ENCODE measurements at places on chromosomes 6 and 20.

DNA sequence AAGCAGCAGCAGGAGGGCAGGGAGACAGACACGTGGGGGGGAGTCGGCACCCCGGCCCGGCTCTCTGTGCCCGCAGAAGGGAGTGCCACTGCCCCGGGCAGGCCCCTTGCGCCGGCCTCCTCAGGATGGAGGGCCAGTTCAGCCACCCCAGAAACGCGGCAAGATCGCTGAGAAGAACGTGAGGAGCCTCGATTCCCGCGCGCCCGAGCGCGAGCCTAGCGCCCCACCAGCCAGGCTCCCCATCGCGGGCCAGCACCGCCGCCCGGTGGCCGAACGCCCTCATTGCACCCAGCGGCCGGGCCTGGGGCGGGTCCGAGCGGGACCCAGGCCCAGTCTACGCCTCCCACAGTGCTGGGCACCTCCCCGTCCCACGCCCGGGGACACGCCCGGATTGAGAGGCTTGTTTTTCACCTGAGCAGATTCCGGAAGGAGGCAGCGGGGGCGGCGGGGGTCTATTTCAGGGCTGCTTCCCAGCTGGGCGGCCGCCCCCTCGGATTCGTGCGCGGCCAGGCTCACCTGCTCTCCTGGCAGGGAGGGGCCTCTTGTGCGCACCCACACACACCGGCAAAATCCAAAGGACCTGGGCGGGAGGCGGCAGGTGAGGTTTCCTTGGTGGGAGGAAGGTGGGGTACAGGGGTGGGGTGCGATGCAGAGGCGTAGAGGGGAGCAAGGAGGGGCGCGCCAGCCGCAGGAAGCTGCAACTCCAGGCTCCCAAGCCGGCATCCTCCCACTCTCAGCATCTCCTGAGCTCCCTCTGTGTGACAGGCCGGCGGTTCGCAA, 9.0 kb upstream of the GRM4 start:
- peak; percentile 41 for DNase-seq

DNA sequence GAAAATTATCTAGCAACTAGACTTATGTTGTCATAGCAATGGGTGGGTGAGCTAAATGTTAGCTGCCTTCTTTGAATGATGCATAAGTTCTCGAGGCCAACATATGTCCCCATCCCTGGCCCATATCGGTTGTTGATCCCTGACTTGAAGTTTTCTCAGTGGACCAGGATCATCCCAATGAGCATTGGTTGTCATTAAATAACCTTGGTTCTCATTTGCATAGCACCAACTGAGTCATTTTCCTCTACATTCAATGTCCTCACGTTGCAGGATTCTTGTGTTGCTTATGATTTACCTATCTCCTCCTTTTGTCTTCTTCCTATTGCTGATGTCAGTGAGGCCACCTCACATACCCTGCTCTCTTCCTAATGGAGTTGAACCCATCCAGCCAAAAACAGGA, 12.1 kb upstream of the AHCY start:
- no peak for DNase-seq

GRCh38 chr20:34163307-34163706, 51.3 kb upstream of the EIF2S2 start:
- no peak for DNase-seq

GRCh38 chr6:122401104-122401503, 1.7 kb downstream of the HSF2 start:
- DNase-seq = no peak

GRCh38 chr20:59074456-59074855, 31.9 kb upstream of the PRELID3B start:
- DNase-seq = peak; percentile 6

- peak; percentile 55 for DNase-seq
Measured at GRCh38 chr20:46757754-46758678, 48.6 kb downstream of the SLC2A10 start.

DNA sequence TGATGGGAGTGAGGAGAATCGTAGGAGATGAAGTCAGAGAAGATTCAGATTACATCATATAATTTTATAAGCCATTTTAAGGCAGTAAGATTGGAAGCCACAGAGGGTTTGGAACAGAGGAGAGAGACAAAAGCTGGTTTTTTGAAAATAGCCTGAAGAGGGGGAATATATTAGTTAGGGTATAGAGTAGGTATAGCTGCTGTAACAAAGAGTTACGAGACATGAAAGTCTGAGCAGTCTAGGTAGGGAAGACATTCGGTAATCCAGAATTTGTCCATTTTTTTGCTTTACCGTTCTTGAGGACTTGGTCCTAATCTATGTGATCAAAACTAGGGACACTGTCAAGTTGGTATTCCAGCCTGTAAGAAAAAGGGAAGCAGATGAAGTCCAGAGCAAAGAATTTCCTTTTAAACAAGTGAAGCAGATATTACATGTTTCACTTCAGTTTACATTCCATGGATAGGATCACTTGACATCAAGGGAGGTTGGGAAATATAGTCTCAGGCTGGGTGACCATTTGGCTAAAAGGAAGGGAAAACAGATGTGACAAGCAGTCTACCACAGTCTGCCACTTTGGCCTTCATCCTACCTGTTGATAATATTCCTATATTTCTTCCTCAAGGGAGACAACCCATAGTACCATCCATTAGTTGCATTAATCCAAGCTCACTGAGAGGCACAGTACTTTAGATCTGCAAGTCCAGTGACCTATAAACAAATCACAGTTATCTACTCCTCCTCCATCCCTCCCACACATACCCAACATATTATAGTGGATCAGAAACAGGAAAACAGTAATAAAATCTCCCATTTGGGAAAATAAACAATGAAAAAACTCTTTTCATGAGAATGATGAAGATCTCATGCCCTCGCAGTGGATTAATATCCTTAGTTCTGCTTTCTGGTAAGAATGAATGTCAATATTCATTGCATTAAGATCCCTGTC, 10.2 kb downstream of the FAM135A start:
- DNase-seq = no peak

- DNase-seq = peak; percentile 57
Measured at GRCh38 chr6:157964100-157964499, 17.6 kb upstream of the SYNJ2 start.

DNA sequence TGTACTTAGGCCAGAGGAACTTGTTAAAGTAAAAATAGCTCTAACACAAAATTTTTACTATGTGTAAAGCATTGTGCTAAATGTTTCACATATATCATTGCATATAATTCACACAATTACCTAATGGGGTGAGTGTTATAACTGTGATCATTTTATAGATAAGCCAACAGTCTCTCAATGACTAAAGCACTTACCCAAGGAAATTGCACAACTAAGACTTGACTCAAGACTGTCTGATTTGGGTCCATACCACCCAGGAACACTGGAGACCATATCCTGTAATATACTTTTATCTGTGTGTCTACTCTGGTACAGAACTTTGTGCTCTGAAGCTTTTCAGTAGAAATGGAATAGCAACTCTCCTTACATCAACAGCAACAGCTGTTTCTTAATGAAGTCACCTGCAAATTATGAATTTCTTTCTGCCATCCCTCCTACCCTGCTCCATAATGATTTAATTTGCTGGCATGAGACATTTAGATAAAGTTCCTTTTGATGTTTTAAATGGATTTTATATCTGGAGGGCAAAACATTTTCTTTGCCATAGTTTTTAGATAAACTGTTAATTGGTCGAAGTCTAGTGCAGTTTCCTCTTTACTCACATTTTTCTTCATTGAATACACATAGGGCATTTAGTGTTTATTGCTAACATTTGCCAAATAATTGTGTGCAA, 47.5 kb downstream of the TSPYL4 start:
- DNase-seq = no peak

- DNase-seq = no peak
Measured at GRCh38 chr20:51419231-51419630, 123.3 kb downstream of the NFATC2 start.

DNA sequence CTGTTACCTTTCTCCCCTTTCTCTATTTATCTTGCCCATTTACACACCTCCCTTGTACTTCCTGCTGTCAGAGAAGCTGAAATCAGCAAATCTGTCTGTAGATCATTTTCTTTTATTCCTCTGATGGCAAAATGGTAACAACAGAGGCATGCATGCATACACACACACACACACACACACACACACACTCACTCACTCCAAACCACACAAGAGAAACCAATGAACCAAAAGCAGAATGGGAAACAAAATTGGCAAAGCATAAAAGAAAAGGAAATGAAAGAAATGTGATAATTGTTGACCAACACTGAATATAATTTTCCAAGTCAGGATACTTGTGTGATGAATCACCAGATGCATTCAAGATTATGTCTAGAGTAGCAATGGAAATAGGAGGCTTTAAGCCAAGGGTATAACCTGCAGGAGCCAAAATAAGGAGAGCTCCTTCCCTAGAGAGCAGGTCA, 172.4 kb downstream of the PLCB4 start:
- peak; percentile 73 for DNase-seq

- no peak for DNase-seq
Measured at GRCh38 chr6:25774120-25774715, 19.7 kb downstream of the SLC17A4 start.

DNA sequence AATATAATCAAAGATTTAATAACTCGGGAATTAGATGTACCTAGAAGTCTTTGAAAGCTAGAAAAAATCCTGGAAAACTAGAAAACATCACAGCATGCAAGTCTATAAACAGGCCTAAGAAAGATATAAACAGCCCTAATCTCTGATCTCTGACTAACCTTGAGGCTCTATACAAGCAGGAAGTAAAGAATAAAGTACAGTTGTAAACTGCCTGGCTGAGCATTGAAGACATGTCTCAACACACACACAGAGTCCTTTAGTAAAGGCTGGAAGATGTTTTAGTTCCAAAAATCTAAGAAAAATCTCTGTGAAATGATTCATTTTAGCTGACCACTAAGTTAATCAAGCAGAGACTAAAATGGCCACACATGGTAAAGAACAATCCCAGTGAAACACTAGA, 774.5 kb downstream of the EYS start:
- DNase-seq = no peak

GRCh38 chr20:63497946-63498935, 642 bp downstream of the EEF1A2 start:
- peak; percentile 49 for DNase-seq

DNA sequence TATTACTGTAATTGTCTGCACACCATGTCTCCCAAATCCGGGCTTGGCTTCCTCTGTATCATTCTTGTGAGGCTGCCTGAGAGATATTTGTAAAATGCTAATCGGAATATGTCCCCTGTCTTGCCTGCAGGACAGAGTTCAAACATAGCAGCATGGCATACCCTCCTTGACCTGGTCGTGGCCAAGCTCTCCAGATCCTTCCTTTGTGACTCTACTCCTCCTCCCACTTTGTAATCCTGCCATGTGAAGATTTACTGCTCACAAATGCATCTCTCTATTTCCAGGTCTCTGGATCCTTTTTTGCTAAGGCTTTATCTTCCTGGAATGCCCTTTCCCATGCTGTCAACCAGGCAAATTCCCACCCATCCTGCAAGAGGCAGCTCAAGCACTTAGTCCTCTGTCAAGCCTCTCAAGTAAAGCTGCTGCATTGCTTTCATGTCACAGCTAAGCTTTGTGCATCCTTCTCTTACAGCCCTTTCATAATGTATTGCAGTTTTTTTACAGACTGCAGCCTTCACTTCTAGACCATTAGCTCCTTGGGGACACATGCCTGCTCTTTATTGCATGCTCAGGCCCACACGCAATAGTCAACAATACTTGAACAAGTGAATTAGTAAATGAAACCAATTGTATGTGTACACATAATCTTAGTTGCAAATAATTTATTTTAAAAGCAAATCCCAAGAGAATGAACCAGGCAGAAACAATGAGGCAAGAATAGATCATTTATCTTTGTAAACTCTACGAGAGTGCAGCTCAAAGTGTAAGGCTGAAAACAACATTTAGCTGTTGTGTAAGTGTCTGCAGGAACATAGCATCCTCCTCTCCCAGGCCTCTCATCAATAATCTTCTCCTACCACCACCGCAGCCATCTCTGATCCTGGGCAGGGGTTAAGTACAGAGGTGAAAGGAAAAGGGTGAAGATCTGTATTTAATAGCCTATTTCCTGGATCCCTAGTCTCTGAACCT, 45.8 kb downstream of the HIVEP2 start:
- DNase-seq = no peak

- no peak for DNase-seq
Measured at GRCh38 chr6:52393780-52394179, 26.4 kb upstream of the EFHC1 start.

All from fibroblast of skin of back (primary cell).